ENCODE measurements at places on chromosomes 5 and 9. TPM values are rescaled to one million over a fixed set of nuclear protein-coding genes. Genes with fewer than 3 reads are reported as not detected.

SLC45A2 gene
- not detected for total RNA-seq

IFNK gene
- total RNA-seq: not detected

PTPN3 gene
- total RNA-seq: not detected

DAB2 gene
- total RNA-seq: 76.0 TPM

CORO2A gene
- total RNA-seq: 0.32 TPM

Measured in epithelial cell of umbilical artery (primary cell).